GM12865 (cell line): ENCODE measurements at places on chromosomes 1 and 21.

DNA sequence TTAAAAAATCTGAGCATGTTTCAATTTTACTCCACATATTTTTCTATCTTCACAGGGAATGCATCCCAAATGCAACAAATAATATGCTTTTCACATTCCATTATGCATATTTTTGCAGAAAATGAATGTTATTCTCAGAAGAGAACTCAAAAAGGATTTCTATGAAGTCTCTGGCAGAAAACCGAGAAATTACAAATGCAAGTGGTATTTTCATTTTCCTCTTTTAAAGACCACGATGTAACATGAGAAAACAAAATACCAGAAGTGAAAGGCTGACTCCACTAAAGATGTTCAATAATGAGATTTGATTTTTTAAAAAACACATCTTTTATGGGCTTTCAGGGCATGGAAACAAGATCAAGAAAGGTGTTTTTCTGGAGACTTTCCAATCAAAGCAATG, 5.0 kb upstream of the PDC start:
- DNase-seq = no peak

DNA sequence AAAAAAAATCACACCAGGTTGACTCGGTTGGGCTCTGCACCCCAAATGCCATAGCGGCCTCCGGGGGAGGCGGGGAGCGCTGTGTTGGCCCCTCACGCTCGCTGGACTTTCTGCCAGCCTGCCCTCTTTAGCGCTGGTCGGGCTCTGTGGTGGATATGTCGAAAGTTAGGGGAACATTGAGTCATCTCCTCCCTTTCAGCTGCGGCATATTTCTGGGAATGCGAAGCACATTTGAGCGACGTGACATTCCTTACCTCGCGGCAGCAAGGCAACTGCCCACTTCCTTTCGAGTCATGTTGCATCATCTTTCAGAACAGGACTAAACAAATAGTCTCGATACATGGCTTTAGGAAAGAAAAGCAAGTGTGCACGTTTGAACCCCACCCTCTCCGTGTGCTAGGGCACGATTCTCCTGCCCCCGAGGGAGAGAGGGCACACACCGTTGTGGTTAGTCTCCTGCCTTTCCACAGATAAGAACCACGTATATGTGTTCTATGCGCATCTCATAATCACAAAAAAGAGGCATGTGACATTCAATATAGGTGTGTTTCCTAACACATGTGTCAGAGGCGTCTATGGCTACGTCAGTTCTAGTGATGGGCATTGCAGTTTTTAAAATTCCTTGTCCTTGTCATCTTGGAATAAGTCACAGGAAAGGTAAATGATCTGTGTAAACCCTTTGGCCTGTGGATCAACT, 105.9 kb upstream of the SLC45A1 start:
- no peak for DNase-seq

GRCh38 chr1:156953571-156953970, 33.1 kb downstream of the LRRC71 start:
- DNase-seq = no peak

DNA sequence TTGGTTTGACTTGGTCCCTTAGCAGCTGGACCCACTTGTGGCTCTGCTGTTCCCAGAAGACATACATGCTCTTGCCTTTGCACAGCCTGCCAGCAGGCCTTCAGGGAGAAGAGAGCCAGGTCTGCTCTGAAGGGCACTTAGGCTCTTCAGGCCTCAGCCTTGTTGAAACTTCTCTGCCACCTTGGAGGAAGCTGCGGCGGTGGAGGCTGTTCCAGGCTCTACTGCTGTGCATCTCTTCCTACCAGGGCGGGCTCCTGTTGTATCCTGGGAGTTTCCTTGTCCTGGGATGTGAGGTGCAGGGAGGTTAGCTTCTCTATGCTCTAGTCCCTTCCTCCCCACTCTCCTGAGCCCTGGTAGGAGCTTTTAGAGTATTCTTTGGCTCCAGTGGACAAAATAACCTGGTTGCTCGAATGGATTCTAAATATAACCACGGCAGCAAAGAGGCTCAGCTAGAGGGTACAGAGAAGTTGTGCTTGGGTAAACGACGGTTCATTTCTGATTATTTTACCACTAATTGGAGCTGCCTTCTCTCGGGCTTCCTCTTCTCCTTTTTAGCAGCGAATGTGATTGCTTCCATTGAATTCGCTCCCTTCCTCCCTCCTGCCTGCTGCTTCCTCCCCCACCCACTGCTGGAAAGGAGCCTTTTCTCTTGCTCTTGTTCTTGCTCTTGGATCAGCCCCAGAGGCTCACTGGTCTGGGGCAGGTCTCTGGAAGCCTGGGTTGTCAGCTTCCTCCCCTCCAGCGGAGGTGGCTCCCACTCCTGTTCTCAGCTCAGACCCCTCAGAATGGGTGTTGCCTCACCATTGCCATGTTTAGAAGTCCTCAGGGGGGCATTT, 126.6 kb upstream of the CACNA1E start:
- DNase-seq = no peak

- DNase-seq = no peak
Observed at GRCh38 chr1:114632427-114632826, 37.4 kb downstream of the DENND2C start.

GRCh38 chr1:17874710-17875109, 119.6 kb downstream of the ACTL8 start:
- DNase-seq = no peak

GRCh38 chr21:35363458-35363857, 314.4 kb upstream of the RUNX1 start:
- no peak for DNase-seq

- no peak for DNase-seq
Observed at GRCh38 chr1:12566484-12567287, 51.3 kb downstream of the DHRS3 start.

DNA sequence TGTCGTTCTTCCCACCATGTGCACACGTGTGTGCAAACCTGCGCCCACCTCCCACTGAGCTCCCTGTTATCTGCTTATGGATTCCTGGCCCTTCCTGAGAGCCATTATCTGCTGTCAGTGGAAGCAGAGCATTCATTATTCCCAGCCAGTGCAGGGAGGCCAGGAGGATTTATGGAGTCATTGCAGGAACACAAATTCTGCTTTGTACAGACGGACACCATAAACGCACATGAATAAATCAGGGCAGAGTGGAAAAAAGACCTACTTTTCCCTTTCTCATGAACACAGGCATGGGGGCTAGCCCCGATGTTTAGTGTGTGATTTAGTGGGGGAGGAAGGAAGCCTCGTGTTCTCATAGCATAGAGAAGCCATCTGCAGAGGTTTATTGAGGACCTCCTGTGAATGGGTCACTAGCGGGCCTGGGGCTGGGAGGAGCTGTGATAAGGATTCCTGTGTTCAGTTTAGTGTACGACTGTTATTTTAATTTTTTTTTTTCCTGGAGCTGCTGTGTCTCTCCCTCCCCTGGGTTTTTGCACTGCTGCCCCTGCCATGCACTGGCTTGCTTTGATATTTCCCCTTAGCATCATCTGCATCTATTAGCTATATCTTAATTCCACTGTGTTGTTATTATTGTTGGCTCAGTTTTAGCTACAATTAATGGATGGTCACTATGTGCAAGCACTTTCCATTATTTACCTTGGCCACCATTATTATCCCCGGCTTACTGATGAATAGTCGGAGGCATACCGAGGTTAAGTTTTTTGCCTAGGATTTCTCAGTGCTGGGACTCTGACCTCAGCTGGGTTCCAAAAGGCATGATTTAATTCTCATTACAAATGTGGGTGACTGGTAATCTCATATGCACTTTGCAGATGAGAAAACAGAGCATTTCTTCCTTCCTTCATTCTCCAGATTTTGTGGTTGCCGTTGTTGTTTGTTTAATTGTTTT, 33.0 kb downstream of the HUNK start:
- DNase-seq = no peak

- DNase-seq = no peak
Observed at GRCh38 chr1:210621712-210622111, 293.0 kb downstream of the HHAT start.

DNA sequence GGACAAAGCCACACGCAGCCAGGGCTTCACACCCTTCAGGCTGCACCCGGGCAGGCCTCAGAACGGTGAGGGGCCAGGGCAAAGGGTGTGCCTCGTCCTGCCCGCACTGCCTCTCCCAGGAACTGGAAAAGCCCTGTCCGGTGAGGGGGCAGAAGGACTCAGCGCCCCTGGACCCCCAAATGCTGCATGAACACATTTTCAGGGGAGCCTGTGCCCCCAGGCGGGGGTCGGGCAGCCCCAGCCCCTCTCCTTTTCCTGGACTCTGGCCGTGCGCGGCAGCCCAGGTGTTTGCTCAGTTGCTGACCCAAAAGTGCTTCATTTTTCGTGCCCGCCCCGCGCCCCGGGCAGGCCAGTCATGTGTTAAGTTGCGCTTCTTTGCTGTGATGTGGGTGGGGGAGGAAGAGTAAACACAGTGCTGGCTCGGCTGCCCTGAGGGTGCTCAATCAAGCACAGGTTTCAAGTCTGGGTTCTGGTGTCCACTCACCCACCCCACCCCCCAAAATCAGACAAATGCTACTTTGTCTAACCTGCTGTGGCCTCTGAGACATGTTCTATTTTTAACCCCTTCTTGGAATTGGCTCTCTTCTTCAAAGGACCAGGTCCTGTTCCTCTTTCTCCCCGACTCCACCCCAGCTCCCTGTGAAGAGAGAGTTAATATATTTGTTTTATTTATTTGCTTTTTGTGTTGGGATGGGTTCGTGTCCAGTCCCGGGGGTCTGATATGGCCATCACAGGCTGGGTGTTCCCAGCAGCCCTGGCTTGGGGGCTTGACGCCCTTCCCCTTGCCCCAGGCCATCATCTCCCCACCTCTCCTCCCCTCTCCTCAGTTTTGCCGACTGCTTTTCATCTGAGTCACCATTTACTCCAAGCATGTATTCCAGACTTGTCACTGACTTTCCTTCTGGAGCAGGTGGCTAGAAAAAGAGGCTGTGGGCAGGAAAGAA, 8.1 kb downstream of the PSRC1 start:
- DNase-seq = no peak

- DNase-seq = no peak
Observed at GRCh38 chr1:245693116-245693793, 538.5 kb downstream of the KIF26B start.

GRCh38 chr1:166470441-166470840, 303.6 kb upstream of the FAM78B start:
- no peak for DNase-seq

DNA sequence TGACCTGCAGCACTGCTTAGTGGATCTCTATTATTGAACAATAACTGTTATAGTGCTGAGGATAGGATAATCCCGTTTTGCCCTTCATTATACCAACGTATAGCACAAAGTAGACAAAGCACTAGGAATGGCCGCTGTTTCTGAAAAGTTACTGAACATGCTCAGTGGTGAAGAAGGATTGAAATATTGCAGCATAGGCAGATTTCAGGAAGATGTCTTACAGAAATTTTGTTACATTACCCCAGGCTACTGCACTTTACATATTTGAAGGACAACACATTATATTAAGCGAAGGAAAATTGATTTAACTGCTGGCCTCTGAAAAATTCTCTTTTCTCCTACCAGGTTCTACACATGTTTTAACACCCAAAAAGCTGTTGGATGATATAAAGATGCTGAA, 48.5 kb downstream of the AKNAD1 start:
- DNase-seq = no peak
